ENCODE measurements at places on chromosomes 1 and 21. TPM values are rescaled to one million over a fixed set of nuclear protein-coding genes. Genes with fewer than 3 reads are reported as not detected.

The TAL1 gene
- total RNA-seq: 2.6 TPM

The SMCP gene
- not detected for total RNA-seq

- H3K27ac ChIP-seq: no peak overlapping the region
- no peaks in the 10 kb centered on the region for H3K36me3 ChIP-seq
- no peaks in the 10 kb centered on the region for H3K4me1 ChIP-seq
- no peaks in the 10 kb centered on the region for H3K27me3 ChIP-seq
- no peak overlapping the region for H3K4me3 ChIP-seq
These were observed 102.0 kb upstream of the BRINP3 start for GRCh38 chr1:190579552-190580193.

- no peak overlapping the region for H3K27ac ChIP-seq
- no peak for DNase-seq
- no peaks in the 10 kb centered on the region for H3K36me3 ChIP-seq
- no peaks in the 10 kb centered on the region for H3K27me3 ChIP-seq
- H3K4me1 ChIP-seq: peaks cover 11% of the 10 kb centered on the region
- no peak overlapping the region for H3K4me3 ChIP-seq
These were observed 46.7 kb downstream of the PHC2 start for GRCh38 chr1:33384040-33384812.

- H3K4me3 ChIP-seq: no peak overlapping the region
- H3K27me3 ChIP-seq: no peaks in the 10 kb centered on the region
- H3K4me1 ChIP-seq: peaks cover 21% of the 10 kb centered on the region
- no peak for DNase-seq
These were observed 9.6 kb downstream of the DAP3 start for GRCh38 chr1:155698382-155699038.

The GLIS1 gene
- not detected for total RNA-seq

DNA sequence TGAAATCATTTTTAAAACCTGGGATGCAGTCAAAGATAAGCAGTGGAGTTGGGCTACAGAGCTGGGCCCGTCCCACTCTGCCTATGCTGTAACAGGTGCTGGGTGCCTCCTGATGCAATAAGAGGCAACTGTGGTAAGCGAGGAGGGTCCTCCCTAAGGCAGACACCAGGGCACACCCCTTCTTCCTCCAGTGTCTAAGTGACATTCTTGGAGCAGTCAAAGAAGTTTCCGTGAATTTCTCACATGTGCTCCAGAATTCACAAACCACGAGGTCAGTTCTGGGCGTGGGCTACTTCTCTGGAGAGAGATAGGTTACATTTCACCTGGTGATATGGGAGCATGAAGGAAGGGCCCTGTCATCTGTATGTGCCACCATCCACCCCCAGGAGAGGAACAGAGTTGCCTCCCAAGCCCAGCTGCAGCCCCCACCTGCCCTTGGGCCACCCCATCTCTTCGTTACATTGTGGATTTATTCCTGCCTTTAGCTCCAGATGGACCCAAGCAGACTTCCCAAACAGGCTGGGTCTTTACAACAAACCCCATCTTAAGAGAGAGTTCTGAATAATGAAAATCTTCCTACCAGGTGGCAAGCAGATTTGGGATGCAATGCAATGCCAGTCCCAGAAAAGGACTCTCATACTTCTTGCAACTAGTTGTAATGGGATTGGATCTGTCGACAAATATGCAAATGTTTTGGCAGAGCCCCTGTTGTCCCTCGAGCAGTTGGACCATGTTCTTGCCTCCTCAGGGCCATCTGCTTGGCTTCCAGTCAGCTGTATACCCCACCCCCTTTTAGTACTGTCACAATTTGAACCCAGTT, 82.5 kb upstream of the CNTN2 start:
- H3K4me3 ChIP-seq: no peak overlapping the region
- no peaks in the 10 kb centered on the region for H3K36me3 ChIP-seq
- no peak for DNase-seq
- peaks cover 10% of the 10 kb centered on the region for H3K4me1 ChIP-seq

- peaks cover 49% of the 10 kb centered on the region for H3K4me1 ChIP-seq
- H3K4me3 ChIP-seq: no peak overlapping the region
- H3K27me3 ChIP-seq: no peaks in the 10 kb centered on the region
- peaks cover 4% of the 10 kb centered on the region for H3K36me3 ChIP-seq
- no peak for DNase-seq
These were observed 2.7 kb downstream of the ZBTB18 start for GRCh38 chr1:244053831-244054230.

DNA sequence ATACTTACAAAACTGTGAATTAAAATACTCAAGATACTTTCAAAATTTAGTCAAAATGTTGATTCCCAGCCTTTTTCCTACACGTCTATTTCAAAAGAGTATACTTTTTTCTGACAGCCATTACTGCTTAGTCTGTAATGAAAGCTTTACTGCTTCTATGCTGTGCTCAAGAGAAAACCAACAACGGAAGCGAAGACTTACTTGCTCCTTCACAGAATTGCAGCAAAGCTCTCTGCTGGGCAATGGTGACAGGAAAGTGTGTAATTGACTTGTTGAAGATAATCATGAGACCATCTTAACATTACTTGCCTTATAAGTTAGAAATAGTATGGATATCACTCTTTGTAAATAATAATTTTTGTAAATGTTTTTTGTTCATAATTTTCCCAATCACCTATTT, 1.7 kb upstream of the DYNLT5 start:
- peaks cover 9% of the 10 kb centered on the region for H3K27me3 ChIP-seq
- H3K4me3 ChIP-seq: no peak overlapping the region
- no peaks in the 10 kb centered on the region for H3K36me3 ChIP-seq
- peaks cover 6% of the 10 kb centered on the region for H3K4me1 ChIP-seq

- no peak overlapping the region for H3K4me3 ChIP-seq
- no peaks in the 10 kb centered on the region for H3K36me3 ChIP-seq
These were observed 11.5 kb upstream of the LAPTM5 start for GRCh38 chr1:30768830-30769718.

DNA sequence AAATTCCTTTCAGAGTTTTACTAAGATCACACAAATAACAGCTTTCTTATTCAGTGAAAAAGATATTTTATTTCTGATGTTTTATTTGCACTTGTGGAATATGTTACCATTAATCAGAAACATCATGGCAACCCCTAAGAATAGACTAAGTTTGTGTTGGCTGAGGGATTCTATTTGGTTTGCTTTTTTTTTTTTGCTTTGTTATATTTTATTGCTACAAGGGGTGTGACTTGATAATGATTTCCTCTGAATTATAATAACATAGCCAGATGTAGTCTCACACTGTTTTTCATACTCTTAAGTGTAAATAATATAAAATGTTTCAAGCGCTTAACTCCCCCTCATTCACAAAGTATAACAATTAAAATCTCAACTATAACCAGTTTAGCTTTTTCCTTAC, 20.0 kb downstream of the GLRX2 start:
- DNase-seq: no peak
- peaks cover 15% of the 10 kb centered on the region for H3K36me3 ChIP-seq
- no peaks in the 10 kb centered on the region for H3K4me1 ChIP-seq
- no peaks in the 10 kb centered on the region for H3K27me3 ChIP-seq
- no peak overlapping the region for H3K4me3 ChIP-seq

- peak overlapping the region; percentile 90 for H3K27ac ChIP-seq
- no peaks in the 10 kb centered on the region for H3K27me3 ChIP-seq
- H3K4me1 ChIP-seq: peaks cover 17% of the 10 kb centered on the region
- H3K36me3 ChIP-seq: no peaks in the 10 kb centered on the region
- peak; percentile 23 for DNase-seq
These were observed 941 bp downstream of the ARNT start for GRCh38 chr1:150875197-150876118.

The FMN2 gene
- total RNA-seq: 0.26 TPM

DNA sequence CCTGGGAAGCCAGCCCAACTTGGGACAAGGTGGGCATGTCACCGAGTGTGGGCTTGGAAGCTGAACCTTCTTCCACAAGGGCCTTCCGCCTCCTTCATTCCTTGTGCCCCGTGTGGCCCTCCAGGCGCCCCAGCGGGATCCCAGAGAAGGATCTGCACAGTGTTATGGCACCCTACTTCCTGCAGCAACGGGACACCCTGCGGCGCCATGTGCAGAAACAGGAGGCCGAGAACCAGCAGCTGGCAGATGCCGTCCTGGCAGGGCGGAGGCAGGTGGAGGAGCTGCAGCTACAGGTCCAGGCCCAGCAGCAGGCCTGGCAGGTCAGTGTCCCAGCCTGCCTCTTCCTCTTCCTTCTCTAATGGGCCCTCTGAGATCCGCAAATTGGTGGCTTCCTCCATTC, 5.8 kb upstream of the BGLAP start:
- H3K27ac ChIP-seq: no peak overlapping the region
- H3K27me3 ChIP-seq: no peaks in the 10 kb centered on the region
- DNase-seq: no peak
- H3K4me3 ChIP-seq: no peak overlapping the region

The KRTAP19-3 gene
- not detected for total RNA-seq

DNA sequence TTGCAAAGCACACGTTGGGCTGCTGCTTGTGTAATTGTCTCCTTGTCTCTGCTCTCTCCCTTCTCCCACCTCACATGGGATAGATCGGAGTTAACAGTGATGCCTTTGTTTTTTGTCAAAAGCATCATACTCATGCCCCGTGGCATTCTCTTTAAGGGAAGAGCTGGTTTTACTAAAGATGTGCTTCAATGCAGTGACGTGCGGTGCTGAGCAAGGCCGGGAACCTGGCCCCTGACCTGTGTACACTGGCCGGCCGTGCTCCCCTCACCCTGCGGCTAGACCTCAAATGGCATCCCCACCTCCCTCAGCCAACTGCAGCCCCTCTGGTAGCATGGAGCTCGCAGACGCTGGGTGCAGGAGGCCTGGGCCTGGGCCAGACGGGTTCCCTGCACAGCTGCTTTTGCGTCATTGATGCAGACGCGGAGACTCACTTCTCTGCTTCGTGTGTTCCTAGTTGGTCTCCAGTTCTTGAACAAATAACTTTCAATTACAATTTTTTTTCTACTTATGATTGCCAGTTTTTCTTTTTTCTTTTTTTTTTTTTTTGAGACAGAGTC, 19.9 kb downstream of the AGPAT3 start:
- peaks cover 25% of the 10 kb centered on the region for H3K4me1 ChIP-seq
- H3K27ac ChIP-seq: peak overlapping the region; percentile 76
- DNase-seq: no peak
- H3K27me3 ChIP-seq: no peaks in the 10 kb centered on the region
- H3K4me3 ChIP-seq: no peak overlapping the region

DNA sequence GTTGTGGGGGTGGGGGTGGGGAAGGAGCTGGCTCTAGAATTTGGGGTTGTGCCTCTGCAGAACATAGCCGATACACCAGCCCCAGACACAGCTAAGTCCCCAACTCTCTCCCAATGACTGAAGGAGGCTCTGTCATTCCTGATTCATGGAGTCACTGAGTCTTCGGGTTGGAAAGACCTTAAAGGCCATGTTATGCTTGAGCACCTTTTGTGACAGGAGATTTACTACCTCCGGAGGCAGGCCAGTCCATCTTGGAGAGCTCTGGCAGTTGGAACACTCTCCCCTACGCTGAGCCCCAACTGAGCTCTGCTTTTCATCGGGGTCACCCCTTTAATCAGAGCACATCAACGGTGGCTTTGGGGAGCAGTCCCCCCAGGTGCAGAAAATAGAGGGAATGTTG, 284.4 kb upstream of the GJB5 start:
- DNase-seq: no peak
- H3K27me3 ChIP-seq: no peaks in the 10 kb centered on the region
- H3K4me1 ChIP-seq: no peaks in the 10 kb centered on the region
- no peak overlapping the region for H3K27ac ChIP-seq

- no peaks in the 10 kb centered on the region for H3K27me3 ChIP-seq
- H3K36me3 ChIP-seq: no peaks in the 10 kb centered on the region
- H3K27ac ChIP-seq: no peak overlapping the region
- no peak for DNase-seq
These were observed 98.8 kb downstream of the FOXD2 start for GRCh38 chr1:47536646-47537118.

The C1orf210 gene
- total RNA-seq: 6.6 TPM

- H3K27ac ChIP-seq: peak overlapping the region; percentile 69
- H3K4me3 ChIP-seq: no peak overlapping the region
- peaks cover 2% of the 10 kb centered on the region for H3K36me3 ChIP-seq
- peak; percentile 81 for DNase-seq
- no peaks in the 10 kb centered on the region for H3K27me3 ChIP-seq
These were observed 31.1 kb upstream of the ARHGEF16 start for GRCh38 chr1:3423245-3423829.

DNA sequence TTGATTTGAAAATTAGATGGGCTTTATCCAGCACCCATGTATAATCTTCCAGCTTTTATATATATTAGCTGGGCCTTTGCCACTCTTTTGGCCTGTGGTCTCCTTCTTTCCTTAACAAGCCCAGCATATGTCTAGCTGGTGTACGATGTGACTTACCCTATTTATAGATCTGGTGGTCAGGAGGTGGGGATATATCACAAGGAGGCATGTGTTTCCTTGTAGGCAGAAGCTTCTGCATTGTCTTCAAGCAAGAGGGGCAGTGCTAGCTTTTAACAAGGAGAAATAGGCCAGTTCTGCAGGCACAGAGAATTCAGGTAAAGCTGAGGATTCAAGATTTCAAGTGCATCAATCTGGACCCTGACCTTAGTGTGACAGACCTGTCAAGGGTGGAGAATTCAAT, 38.0 kb upstream of the DNASE2B start:
- H3K4me3 ChIP-seq: no peak overlapping the region
- no peak overlapping the region for H3K27ac ChIP-seq
- no peaks in the 10 kb centered on the region for H3K4me1 ChIP-seq
- H3K36me3 ChIP-seq: no peaks in the 10 kb centered on the region
- H3K27me3 ChIP-seq: no peaks in the 10 kb centered on the region

DNA sequence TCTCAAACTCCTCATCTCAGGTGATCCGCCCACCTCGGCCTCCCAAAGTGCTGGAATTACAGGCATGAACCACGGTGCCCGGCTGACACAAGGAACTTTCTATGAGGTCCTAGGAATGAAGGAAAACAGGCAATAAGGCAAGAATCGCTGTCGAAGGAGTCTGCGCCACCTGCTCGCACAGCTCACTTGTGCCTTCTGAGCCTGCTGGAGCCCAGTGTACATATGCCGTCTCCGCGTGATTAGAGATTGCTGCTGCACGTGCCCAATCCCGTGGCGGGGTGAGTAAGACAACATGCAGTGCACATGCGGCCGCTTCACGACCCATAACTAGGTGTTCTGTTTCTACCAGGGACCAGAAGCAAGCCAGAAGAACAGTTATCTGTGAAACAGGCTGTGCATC, 24.3 kb downstream of the H3-3A start:
- H3K4me1 ChIP-seq: peaks cover 12% of the 10 kb centered on the region
- H3K27ac ChIP-seq: no peak overlapping the region
- no peak overlapping the region for H3K4me3 ChIP-seq
- no peaks in the 10 kb centered on the region for H3K36me3 ChIP-seq

GRCh38 chr1:88595355-88596002, 88.6 kb upstream of the PKN2 start:
- no peak for DNase-seq
- H3K4me3 ChIP-seq: no peak overlapping the region
- H3K27ac ChIP-seq: no peak overlapping the region
- H3K4me1 ChIP-seq: no peaks in the 10 kb centered on the region
- H3K27me3 ChIP-seq: no peaks in the 10 kb centered on the region
- no peaks in the 10 kb centered on the region for H3K36me3 ChIP-seq

- DNase-seq: no peak
- no peaks in the 10 kb centered on the region for H3K27me3 ChIP-seq
- no peaks in the 10 kb centered on the region for H3K36me3 ChIP-seq
- no peak overlapping the region for H3K4me3 ChIP-seq
- no peaks in the 10 kb centered on the region for H3K4me1 ChIP-seq
- H3K27ac ChIP-seq: no peak overlapping the region
These were observed 246.9 kb downstream of the GRIK3 start for GRCh38 chr1:36787312-36787913.
